NCI-H1105 treated with DMSO at 0.1 percent for 48 hours (cell line): ENCODE measurements at places on chromosomes 16 and 17.
A peak's percentile ranks its signal among the peaks of the same experiment; 100 is the strongest.

- DNase-seq: no peak
Measured at GRCh38 chr17:12549499-12550041, 116.1 kb upstream of the MYOCD start.

DNA sequence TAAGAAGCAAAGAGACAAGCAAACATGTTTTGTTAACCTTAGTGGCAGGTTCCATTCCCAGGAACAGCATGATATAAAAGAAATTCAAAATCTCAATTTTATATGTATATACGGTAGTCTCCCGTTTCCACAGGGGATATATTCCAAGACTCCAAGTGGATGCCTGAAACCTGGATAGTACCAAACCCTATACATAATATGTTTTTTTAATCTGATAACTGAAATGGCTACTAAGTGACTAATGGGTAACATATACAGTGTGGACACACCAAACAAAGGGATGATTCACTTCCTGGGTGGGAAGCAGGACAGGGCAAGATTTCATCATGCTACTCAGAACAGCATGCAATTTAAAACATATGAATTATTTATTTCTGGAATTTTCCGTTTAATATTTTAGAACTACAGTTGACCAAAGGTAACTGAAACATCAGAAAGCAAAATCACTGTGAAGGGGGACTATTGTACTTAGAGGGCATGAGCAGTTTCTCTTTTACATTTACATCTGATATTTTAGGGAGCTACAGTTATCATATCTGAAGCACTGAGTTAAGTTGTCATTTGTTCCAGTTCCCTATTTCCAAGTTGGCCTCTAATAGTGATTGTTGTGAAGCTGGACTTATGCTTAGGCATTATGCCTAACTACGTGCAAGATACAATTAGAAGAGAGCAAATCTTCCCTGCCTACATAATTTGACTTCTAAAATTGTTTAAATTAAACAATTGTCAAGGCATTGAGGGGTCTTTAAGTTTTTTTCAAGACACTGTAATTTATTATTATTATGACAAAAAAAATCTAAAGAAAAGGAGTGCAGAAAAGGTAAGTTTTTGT is 34.1 kb upstream of the ABCA6 start:
- no peak for DNase-seq

GRCh38 chr16:81424771-81425170 is 19.8 kb upstream of the CMIP start:
- no peak for DNase-seq

- DNase-seq: no peak
Measured at GRCh38 chr17:44014133-44014436, 678 bp downstream of the TMEM101 start.

DNA sequence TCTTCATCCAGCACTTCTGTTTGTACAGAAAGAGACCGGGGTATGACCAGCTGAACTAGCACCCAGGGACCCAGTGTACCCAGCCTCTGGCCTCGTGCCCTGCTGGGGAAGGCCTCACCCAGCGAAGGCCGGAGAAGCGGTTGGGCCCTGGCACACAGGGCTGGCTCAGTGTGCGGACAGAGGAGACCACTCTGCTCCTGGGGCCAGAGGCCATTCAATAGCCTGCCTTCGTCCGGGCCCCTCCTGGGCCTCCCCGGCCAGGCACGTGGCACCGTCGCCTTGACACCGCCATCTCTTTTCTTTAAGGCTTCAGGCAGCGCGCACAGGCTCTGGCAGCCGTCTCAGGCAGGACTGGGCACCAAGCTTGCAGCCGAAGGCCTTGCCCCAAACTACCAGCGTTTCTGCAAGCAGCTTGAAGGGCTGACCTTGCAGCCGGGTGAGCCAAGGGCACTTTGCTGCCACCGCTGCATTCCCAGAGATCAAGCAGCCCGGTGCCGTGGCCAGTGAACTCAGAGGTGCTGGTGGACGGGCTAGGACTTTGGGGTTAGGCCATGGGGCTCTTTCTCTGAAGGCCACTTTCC is 8.0 kb downstream of the TAX1BP3 start:
- no peak for DNase-seq

DNA sequence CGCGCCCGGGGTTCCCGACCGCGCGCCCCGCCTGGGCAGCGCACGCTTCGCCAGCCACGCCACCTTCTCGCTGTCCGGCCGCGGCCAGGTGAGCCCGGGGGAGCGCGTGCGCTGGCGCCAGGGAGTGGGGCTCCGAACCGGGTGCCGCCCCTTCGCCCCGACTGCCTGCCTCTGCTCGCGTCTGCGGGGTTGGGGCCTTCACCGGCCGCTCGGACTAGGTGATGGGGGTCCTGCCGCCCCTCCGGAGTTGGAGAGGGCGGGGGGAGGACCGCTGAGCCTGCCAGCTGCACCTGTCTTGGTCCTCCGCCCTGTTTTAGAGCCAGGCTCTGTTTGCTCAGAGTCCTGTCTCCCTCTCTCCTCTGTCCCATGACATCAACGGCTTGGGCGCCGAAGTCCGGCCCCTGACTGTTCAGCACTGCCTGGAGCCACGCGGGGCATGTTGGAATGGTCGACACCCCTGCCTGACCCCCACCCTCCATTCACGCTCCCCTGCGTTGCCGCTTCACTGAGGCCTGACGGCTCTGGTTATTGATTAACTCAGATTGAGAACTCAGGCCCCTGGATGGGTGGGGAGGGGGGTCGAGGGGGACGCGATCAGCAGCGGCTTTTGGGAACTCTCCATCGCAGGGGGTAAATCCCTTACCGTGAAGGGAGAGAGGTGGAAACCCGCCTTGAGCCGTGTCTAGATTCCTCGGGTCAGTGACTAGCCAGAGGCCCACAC is 748 bp downstream of the SMTNL2 start:
- no peak for DNase-seq

DNA sequence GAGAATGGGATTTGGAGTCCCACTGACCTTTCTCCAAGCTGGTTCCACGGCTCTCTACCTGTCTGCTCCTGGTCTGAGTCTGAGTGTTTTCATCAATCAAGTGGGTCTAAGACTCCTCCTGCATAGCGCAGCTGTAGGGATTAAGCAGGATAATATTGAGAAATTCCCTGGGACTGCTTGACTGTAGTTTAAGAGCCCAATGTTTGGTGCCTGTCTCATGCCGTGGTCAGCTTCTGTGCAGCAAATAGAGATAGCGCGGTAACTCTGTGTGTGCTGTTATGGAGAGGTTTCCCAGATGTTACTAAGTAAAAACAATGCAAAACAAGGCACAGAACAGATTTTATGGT is 21.4 kb downstream of the RPTOR start:
- no peak for DNase-seq

GRCh38 chr17:3754458-3755334 is 31.0 kb downstream of the HASPIN start:
- peak; percentile 91 for DNase-seq

- DNase-seq: no peak
Measured at GRCh38 chr16:8512941-8513624, 77.2 kb downstream of the TMEM114 start.

GRCh38 chr17:21286066-21286770 is 1.7 kb downstream of the MAP2K3 start:
- DNase-seq: peak; percentile 78

DNA sequence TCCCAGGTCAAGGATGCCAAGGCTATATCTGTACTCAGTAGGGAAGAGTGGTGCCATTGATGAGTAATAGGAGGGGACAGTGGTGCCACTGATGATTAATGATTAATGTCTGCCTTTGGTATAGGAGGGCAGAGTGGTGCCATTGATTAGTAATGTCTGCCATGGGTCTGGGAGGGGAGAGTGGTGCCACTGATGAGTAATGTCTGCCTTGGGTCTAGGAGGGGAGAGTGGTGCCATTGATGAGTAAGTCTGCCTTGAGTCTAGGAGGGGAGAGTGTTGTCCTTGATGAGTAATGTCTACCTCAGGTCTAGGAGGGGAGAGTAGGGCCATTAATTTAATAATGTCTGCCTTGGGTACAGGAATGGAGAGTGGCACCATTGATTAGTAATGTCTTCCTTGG is 507.8 kb upstream of the EEF2KMT start:
- no peak for DNase-seq

DNA sequence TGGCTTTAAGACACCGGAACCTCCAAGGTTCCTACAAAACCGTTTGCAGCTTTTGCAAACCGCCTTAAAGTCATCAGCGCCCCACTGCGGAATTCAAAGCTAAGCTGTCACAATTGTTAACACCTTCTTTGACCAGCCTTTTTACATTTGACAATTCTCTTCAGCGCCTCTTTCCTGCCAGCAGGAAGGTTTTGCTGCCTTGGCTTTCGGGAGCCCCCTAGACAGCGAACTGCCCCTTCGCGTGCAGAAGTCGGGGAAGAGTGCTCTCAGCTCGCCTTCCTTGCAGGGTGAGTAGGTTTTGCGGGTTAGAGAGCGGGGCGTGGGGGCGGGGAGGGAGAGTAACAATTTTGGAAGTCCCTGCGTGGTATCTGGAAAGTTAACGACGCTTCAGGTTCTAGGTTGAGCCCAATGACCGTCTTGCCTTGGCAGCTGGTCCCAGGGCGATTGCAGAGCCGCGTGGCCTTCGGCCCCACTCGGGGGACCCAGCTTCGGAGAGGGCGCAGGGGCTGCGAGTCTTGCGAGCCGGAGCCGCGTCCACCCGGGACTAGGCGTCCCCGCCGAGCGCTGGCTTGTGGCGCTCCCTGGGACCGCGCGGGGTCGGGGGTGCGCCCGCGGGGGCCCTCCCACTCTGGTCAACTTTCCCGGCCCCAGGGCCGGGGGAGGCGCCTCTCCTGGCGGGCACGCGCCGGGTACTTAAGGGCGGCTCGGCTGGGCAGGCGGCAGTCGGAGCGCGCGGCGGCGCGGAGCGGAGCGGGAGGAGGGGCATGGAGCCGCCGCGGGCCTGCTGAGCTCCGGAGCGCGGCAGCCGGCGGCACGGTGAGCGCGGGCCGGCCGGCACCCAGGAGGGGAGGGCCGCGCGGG is at the start of gene HAS3:
HAS3 (plus strand) TSS at position 153 of the 861 bp plus-strand sequence. CDS start 3,743 bp downstream, outside the sequence.
- peak; percentile 18 for DNase-seq

- DNase-seq: no peak
Measured at GRCh38 chr17:41767324-41768042, 19.0 kb downstream of the JUP start.
